ENCODE measurements at places on chromosomes 7 and 10.

GRCh38 chr10:71521504-71522441 is 125.1 kb downstream of the CDH23 start:
- no peak for DNase-seq

GRCh38 chr10:71072131-71072822 is 140.1 kb upstream of the UNC5B start:
- no peak for DNase-seq

- DNase-seq, result no peak
Measured at GRCh38 chr7:24899161-24899560, 80.8 kb downstream of the OSBPL3 start.

DNA sequence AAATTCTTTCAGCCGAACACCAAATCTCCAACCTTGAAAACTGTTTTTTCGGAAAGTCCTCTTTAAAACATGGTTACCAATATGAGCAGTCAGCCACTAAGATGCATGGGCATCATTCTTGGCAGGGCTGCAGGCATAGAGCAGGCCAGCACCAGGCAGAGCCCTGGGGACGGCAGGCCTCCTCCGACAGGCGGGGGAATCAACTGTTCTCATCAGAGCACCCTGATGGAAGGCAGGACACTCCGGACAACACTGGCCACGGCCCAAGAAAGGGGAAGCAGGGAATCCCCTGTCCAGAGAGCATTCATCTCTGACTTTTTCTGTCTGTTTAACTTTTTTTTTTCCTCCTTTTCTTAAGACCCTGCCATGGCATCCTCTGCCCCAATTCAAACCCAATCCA is 1.4 kb upstream of the NOS3 start:
- DNase-seq, result no peak

- DNase-seq, result no peak
Measured at GRCh38 chr7:35334506-35334905, 80.6 kb upstream of the TBX20 start.

GRCh38 chr7:69696686-69697685 is 98.7 kb downstream of the AUTS2 start:
- DNase-seq, result no peak

GRCh38 chr10:133159950-133160825 is at the start of gene KNDC1:
KNDC1 (plus strand) TSS chr10:133160219; CDS start chr10:133160468, 249 bp downstream.
- no peak for DNase-seq

DNA sequence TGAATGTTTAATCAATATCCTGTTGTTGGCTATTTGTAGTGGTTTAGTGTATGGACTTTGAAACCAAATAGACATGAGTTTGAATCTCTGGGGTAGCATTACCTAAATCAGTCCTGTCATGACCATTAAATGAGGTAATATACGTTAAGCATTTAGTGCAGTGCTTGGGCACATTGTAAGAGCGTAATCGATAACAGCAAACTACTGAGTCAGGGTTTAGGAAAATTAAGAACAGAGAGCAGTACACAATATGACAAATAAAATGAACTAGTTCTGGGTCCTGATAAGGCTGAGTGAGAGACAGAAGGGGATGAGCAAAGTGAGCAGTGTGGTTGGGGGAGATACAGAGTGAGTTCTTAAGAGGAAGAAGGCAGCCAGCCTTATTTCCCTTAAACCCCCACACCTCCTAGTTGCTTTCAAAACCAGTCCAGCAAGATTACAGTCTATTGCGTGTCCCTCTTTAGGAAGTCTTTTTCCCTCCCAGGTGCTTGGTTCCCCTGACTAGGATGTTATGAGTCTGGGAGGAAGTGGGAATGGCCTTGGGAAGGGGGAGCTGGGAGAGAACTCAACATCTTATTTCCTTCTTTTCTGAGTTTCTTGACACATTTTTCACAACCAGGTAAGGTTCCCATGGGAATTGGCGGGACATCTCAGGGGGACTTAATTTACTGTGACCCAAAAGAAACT is 171.0 kb downstream of the SND1 start:
- no peak for DNase-seq

DNA sequence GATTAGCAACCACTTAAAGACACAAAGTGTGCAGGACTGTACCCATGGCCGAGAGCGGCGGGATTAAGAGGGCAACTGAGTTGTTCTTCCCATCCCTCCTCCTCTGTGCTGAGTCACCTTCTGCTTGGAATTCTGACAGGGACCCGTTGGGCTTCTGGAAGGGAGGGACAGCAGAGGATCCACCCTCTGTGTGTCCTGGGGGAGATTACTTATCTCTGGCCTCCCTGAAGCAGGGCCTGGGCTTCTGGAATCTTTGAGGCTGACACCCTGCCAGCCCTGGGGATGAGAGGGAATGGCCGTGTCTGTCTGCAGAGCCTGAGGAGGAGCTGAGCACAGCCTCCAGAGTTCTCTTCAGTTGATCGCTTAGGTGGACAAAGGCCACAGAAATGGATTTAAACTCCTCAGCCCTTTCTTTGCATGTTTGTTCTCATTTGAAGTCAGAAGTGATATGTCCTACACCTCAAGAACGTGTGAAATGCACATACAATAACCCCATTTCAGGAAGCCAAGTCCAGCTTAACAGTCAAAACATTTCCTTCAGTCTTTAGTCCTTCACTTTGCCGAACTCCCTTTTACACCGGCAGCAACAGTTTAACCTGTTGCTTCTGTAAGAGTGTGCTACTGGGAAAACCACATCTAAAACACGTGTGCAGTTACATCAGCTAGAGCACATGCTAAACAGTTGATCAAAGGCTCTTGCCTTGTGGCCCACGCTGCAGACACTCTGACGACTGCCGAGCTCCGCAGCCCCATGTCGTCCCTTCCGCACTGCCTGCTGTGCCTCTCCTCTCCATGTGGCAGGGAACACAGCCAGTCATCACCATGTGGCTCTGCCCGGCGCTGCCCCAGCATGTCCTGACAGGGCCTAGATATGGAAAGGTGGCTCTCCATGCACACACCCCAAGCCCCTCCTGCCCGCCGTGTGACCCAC is 55.7 kb downstream of the IKZF1 start:
- peak; percentile 59 for DNase-seq

- no peak for DNase-seq
Measured at GRCh38 chr10:132043861-132044695, 21.7 kb upstream of the JAKMIP3 start.

- DNase-seq, result no peak
Measured at GRCh38 chr10:116960066-116960776, 44.8 kb downstream of the SHTN1 start.

DNA sequence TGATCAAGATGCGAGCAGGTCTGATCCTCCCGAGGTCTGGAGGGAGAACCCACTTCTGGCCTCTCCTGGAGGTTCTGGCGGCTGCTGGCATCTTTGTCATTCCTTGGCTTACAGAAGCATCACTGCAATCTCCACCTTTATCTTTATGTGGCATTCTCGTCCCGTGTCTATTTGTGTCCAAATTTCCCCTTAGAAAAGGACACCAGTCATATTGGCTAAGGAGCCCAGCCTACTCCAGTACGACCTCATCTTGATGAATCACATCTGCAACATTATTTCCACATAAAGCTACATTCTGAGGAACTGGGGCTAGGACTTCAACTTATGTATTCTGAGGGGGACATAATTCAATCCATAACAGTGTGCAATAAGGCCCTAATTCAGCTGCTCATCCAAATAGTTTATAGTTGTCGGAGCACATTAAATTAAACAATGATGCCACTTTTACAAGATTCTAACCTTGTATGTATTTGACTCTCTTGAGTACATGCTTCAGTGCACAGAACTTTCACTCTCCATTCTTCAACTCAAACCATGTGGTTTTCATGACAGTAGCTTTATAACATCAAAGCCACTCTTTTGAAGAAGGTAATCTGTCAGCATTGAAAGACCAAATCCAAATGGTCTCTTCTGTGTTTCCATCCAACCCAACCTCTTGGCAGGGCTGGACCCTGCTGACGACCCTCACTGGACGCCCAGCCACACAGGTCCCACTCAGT is 86.2 kb upstream of the DDC start:
- DNase-seq, result no peak
